T-helper 17 cell (primary cell): ENCODE measurements at places on chromosomes 16 and 17.

DNA sequence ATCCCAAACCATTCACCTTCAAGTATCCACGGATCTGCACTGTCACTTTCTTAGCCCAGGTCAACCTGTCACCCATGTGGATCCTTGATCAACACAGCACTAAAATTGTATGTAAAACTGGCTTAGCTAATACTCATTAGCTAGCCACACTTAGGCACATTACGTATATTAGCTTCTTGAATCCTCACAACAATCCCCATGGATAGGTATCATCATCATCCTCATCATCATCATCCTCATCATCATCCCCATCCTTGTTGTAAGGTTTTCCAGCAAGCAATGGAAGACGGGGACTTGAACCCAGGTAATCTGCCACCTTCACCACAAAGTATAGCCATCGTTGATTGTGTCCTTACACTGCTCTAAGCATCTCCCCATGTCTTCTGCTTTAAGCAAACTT, 184.3 kb downstream of the XYLT1 start:
- peaks cover 26% of the 10 kb centered on the region for H3K4me1 ChIP-seq
- no peaks in the 10 kb centered on the region for H3K27me3 ChIP-seq
- H3K36me3 ChIP-seq, result no peaks in the 10 kb centered on the region
- H3K4me3 ChIP-seq, result no peak overlapping the region
- no peak overlapping the region for H3K27ac ChIP-seq
- DNase-seq, result no peak

DNA sequence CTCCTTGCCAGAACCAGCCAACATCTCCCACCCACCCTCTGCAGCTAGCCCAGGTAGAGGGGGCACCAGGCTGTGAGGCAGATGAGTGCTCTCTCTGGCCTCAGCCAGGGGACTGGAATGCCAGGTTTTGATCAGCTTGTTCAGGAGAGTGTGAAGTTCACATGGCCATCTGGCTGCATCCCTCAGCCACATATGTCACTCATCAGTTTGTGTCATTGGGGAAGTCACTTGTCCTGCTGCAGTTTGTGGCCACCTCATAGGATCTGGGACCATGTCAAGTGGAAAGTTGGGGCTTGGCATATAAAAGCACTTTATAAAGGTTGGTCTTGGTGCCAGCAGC, 147.6 kb downstream of the SOCS1 start:
- no peak for DNase-seq
- no peak overlapping the region for H3K27ac ChIP-seq
- peaks cover 22% of the 10 kb centered on the region for H3K4me1 ChIP-seq
- H3K4me3 ChIP-seq, result no peak overlapping the region

DNA sequence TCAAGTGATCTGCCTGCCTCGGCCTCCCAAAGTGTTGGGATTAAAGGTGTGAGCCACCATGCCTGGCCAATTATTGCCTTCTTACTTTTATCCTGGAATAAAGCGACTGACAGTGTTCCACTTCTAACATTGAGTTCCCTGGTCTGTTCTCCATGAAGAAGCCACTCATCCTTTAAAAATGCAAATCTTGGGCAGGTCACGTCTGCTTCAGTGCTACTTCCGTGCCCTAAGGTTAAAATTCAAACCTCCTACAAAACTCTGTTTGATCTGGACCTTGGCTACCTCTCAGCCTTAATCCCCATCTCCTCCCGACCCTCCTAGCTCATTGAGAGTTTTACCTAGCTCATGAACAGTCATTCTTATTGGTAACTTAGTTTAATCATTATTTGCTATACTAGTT, 9.6 kb upstream of the SHISA9 start:
- H3K27me3 ChIP-seq, result peaks cover 42% of the 10 kb centered on the region
- H3K36me3 ChIP-seq, result no peaks in the 10 kb centered on the region
- H3K4me3 ChIP-seq, result no peak overlapping the region
- no peak overlapping the region for H3K27ac ChIP-seq
- no peak for DNase-seq

DNA sequence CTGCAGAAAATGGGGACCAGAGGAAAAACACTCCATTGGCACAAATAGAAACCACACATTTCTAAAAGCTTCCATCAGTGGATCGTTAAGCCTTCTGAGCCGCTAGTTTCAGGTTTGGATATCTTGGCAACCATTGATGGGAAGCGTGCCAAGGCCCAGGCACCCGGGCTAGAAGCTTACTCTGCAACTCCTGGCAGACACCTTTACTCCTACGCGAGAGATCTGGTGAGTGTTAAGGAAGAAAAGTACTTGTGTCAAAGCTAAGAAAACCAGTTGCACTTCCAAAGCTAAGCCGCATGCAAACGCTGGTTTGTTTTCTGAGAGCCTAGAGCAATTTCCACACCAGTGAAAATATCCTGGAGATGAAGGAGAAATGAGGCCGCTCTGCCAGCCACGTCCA, 472.4 kb downstream of the PMP22 start:
- H3K27me3 ChIP-seq, result peaks cover 83% of the 10 kb centered on the region
- H3K27ac ChIP-seq, result no peak overlapping the region
- H3K4me1 ChIP-seq, result peaks cover 5% of the 10 kb centered on the region
- H3K36me3 ChIP-seq, result peaks cover 3% of the 10 kb centered on the region

DNA sequence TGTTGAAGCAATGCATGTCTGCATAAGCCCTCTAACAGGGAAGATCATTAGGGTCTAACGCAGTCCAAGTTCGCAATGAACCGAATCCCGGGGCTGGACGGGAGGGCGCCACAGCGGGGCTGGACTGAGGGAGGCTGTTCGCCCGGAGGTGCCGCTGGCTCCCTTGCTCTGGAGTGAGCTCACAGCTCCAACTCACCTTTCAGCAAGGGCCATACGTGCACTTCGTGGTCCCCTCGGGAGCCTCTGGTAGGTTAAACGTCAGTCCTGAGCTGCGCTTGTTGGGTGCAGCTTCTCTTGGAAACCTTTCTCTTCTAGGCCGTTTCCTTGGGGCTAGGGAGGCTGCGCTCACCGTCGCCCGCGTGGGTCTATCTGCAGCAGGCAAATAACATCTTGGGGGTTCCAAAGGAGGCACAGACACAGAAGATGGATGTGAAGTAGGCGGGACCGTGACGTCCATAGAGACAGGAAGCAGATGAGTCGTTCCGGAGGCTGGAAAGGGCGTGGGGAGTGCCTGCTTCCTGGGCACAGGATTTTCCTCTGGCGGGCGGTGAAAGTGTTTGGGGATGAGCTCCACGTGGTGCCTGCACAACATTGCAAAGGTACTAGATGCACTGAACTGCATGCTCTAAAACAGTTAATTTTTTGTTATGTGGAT, 21.9 kb downstream of the ATP2C2 start:
- DNase-seq, result no peak
- H3K4me1 ChIP-seq, result no peaks in the 10 kb centered on the region
- H3K4me3 ChIP-seq, result no peak overlapping the region
- peaks cover 38% of the 10 kb centered on the region for H3K27me3 ChIP-seq
- no peaks in the 10 kb centered on the region for H3K36me3 ChIP-seq

DNA sequence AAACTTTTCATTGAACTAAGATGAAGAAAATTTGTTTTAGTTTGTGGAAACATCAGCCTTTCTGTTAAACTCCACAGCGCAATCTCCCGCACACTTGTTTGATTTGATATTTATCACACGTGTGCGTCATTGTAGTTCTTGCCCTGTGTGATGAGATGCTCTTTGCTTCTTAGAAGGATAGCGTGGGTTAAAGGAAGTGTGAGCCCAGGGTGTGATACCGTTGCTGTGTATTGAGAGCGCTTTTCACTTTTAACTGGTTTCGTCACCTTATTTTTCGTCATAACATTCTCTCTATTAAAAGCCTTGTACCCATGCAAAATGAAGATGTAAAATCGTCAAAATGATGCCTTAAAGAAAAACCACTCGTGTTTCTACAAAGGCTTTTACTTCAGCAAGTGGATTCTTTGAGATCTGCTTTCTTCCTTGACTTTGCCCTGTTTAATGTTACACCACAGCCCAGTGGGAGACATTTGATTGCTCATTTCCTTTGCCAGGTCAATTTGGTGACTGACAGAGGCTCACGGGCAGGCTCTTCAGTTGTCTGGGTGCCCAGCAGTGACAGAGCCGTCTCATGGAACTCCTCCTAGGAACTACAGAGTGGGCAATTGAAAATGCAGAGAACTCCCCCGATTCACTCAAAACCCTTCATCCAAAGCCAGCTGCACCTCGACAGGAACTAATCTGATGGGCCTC, 61.1 kb downstream of the RPA1 start:
- no peak for DNase-seq
- peak overlapping the region; percentile 73 for H3K27ac ChIP-seq
- no peaks in the 10 kb centered on the region for H3K27me3 ChIP-seq
- H3K4me3 ChIP-seq, result peak overlapping the region; percentile 43

- H3K4me1 ChIP-seq, result no peaks in the 10 kb centered on the region
- H3K4me3 ChIP-seq, result no peak overlapping the region
- DNase-seq, result no peak
Observed at GRCh38 chr16:13435873-13436474, 484.0 kb upstream of the ERCC4 start.

- DNase-seq, result no peak
- H3K36me3 ChIP-seq, result no peaks in the 10 kb centered on the region
- H3K27ac ChIP-seq, result peak overlapping the region; percentile 99
- no peaks in the 10 kb centered on the region for H3K27me3 ChIP-seq
Observed at GRCh38 chr17:67435786-67436185, 58.7 kb downstream of the PITPNC1 start.

GRCh38 chr16:397135-397661, at the start of gene NME4:
Gene NME4, plus strand, starts transcription at chr16:397199. Its CDS starts 24 bp downstream, at chr16:397223.
- no peaks in the 10 kb centered on the region for H3K27me3 ChIP-seq
- peak within 1 kb of the TSS; percentile 90 for H3K4me3 ChIP-seq
- H3K36me3 ChIP-seq, result no peaks in the 10 kb centered on the region
- no peak for DNase-seq
- H3K27ac ChIP-seq, result peak within 1 kb of the TSS; percentile 43

DNA sequence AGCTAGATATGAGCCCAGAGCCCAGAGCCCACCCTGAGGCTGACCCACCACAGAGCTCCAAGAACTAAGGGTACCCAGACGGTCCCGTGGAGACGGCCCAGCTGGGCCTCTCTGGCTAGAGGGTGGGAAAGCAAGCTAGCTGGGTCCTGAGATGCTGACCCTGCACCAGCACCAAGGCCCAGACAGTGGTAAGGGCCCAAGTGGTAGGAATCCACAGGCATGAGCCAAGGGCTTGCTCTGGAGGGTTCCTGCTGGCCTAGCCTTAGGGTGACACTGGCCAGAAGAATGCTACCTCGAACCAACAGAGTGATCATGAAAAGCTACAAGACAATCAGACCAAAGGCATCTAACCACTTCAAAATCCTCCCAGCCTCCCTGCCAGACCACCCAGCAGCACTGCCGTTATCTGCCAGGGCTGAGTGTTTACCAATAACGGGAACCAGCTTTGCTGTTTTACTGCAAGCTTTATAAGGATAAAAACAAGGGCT, 13.2 kb downstream of the HIC1 start:
- H3K36me3 ChIP-seq, result peaks cover 23% of the 10 kb centered on the region
- peaks cover 21% of the 10 kb centered on the region for H3K4me1 ChIP-seq
- H3K4me3 ChIP-seq, result no peak overlapping the region

- no peaks in the 10 kb centered on the region for H3K4me1 ChIP-seq
- no peaks in the 10 kb centered on the region for H3K36me3 ChIP-seq
- H3K27me3 ChIP-seq, result peaks cover 16% of the 10 kb centered on the region
Observed at GRCh38 chr16:73480381-73480780, 432.5 kb upstream of the ZFHX3 start.

GRCh38 chr17:3796110-3796821, 4.7 kb downstream of the ITGAE start:
- H3K4me3 ChIP-seq, result peak overlapping the region; percentile 76
- no peaks in the 10 kb centered on the region for H3K27me3 ChIP-seq
- peaks cover 21% of the 10 kb centered on the region for H3K4me1 ChIP-seq
- peak; percentile 47 for DNase-seq
- no peaks in the 10 kb centered on the region for H3K36me3 ChIP-seq
- H3K27ac ChIP-seq, result peak overlapping the region; percentile 94

DNA sequence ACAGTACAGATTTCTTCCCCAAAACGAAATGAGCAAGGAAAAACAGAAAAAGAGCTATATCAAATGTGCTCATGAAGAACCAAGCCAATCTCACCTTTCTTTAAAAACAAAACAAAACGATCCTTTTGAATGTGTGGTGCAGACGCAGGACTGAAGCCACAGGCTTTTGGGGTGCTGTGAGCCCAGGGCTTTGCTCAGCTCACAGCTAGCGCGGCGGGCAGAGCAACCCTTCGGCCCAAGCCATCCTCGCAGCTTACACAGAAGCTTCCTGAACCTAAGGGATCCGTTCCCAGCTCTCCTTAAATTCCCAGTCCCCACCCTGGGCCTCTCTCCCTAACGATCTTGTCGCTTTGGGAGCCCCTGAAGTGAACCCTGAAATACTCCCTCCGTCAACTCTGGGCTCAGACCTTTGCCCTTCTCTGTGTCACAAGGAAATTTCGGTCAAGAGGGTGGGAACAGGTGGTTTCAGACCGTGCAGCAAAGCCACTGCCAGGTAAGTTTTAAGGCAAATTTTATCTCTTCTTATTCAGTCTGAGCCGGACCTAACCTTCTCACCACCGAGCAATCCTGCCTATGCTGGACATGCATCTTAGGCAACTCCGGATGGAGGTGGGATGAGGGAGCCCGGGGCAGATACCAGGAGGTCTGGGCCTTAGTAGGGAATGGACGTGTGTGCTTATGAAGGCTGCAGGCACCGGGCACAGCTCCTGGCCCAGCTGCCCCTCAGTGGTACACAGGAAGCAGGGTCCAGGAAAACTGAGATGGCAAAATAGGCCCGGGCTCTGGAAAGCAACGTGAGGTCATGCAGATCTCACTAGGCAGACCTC, 52.0 kb downstream of the COTL1 start:
- no peaks in the 10 kb centered on the region for H3K27me3 ChIP-seq
- H3K4me1 ChIP-seq, result peaks cover 10% of the 10 kb centered on the region
- H3K36me3 ChIP-seq, result peaks cover 6% of the 10 kb centered on the region
- peak overlapping the region; percentile 33 for H3K4me3 ChIP-seq
- no peak for DNase-seq
- H3K27ac ChIP-seq, result peak overlapping the region; percentile 39

- H3K27me3 ChIP-seq, result no peaks in the 10 kb centered on the region
- H3K4me3 ChIP-seq, result no peak overlapping the region
- DNase-seq, result no peak
- H3K27ac ChIP-seq, result peak overlapping the region; percentile 61
- peaks cover 3% of the 10 kb centered on the region for H3K36me3 ChIP-seq
- peaks cover 40% of the 10 kb centered on the region for H3K4me1 ChIP-seq
Observed at GRCh38 chr16:17273142-17273561, 197.6 kb downstream of the XYLT1 start.

GRCh38 chr17:32495359-32496231, 8.8 kb downstream of the CDK5R1 start:
- no peak for DNase-seq
- no peak overlapping the region for H3K27ac ChIP-seq
- peaks cover 17% of the 10 kb centered on the region for H3K4me1 ChIP-seq
- no peaks in the 10 kb centered on the region for H3K36me3 ChIP-seq

DNA sequence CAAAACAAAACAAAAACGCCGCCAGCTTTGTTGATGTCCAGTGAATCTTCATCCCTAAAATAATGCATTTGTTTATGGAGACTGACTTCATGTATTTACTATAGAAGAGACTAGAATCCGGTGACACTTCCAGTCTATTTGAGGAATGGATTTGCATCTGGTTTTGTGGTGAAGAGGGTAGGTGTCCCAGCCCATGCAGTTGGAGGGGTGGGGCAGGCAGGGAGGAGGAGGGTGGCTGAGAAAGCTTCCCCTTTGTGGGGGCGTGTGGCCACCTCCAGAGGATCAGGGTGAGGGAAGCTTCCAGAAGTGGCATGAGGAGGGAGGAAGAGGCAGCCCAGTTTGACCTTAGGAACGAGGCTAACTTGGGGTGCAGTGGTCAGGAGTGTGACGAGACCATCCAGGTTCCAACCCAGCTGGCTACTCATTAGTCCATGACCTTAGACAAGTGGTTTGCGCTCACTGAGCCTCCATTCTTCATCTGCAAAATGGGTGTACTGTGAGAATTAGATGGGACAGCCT, 69.5 kb downstream of the CMIP start:
- H3K27ac ChIP-seq, result peak overlapping the region; percentile 91
- peaks cover 14% of the 10 kb centered on the region for H3K4me1 ChIP-seq
- H3K36me3 ChIP-seq, result no peaks in the 10 kb centered on the region
- peak overlapping the region; percentile 36 for H3K4me3 ChIP-seq
